Epithelial cell of proximal tubule (primary cell): ENCODE measurements at places on chromosomes 2 and 18.
A peak's percentile ranks its signal among the peaks of the same experiment; 100 is the strongest.

GRCh38 chr2:168207851-168208250 is 39.5 kb downstream of the STK39 start:
- no peak for DNase-seq

- no peak for DNase-seq
Observed at GRCh38 chr2:46520130-46520711, 40.9 kb downstream of the TMEM247 start.

DNA sequence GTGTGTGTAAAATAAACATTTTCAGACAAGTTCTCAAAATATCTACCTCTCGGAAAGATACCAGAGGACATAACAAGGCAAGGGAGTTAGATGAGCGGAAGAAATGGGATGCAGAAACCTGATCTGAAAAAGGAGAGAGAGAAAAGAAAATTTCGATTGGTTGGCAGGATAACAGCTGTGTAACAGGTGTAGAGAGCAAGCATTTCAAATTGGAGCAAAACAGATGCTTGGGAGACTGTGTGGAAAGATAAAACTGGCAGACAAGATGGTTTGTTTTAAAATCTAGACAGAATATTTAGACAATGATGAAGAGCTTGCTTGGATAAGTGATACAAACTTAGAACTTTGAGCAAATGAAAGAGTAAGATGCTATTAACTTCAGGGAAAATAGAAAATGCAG is 20.2 kb downstream of the CHST9 start:
- DNase-seq, result no peak

DNA sequence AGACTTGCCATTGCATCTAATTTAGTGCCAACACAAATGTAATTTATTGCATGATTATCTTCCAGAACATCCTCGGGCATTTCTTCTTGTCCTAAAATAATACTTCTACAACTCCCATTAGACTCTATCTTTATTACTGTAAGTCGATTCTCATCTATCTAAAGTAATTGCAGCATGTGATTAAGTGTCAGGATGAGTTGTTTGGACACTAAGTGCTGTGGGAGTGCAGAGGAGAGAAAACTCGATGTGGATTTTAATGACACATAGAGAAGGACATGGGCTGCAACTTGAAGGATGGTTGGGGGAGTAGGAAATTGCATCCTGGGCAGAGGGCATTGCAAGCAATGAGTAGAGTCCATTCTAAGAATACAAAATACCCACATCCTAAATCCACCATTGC is 33.5 kb downstream of the STAT4 start:
- no peak for DNase-seq

DNA sequence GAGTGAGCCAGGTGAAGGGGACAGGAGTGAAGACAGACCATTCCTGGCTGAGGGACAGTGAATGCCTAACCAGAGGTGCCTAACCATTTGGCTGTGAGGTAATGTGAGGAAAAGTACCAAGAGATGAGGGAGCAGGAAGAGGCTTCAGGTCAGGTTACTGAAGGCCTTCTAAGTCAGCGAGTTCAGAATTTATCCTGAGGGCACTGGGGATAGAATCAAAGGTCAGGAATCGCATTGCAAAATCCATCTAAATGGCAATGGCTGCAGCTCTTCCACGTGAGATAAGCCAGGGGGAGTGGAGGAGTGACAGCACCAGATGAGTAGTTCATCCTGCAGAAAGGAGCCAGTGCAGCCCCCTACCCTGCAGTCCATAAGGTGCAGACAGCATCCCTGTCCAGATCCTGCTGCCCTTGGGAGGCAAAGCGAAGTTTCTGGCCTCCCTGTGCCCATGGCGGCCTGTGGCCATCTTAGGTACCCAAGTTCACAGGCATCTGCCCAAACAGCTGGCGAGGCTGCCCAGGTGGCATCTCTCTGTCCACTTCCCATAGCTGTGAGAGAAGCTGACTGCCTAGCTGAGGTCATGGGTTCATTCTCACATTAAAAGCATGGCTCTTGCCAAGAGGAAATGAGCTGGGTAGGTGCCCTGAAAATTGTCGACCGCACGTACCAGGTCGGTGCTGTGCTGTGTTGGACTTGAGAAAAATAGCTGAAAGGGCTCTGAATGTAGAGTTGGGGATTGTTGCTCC is 49.5 kb downstream of the CYP27C1 start:
- DNase-seq, result no peak

GRCh38 chr2:46387292-46387691 is 90.1 kb downstream of the EPAS1 start:
- DNase-seq, result no peak

- DNase-seq, result no peak
Observed at GRCh38 chr18:49490246-49490762, 3.3 kb upstream of the C18orf32 start.

- no peak for DNase-seq
Observed at GRCh38 chr2:152406119-152406835, 71.3 kb downstream of the FMNL2 start.

DNA sequence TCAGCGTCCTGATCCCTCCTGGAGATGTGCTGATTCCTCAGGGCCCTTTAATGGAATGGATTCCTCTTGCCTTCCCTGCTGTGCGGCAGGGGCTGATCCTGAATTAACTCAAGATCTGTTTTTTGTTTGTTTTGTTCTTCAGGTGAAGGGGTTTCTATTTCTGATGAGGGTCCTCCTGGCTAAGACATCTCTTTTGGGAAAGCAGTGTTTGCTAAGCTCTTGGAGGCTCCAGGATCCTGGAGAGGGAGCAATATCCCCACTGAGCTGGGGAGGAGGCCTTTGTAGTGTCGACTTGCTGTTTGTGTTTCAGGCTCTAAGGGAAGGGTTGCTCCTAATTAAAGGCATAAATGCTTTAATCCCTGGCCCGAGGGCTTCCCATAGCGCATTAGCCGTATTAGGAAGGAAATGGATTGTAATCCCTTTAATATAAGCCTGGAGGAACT is 65.3 kb upstream of the FOXI3 start:
- DNase-seq, result no peak

DNA sequence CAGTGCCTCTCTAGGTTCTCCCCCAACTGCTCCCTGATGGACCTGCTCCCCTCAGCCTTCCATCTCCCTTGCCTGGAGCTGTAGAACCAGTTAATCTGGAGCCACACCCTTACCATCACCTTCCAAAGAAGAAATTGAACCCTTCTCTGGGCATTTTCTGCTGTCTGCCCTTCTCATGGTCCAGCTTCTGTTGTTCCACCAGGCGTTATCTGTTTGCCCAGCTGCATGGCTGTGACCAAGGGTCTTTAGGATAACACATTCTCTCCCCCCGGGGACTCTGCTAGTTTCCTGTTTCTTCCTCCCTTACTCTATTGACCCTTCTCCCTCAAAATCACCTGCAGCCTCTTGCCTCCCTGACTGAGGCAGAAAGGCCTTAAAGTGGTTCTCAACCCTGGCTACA is 3.2 kb upstream of the ANKRD53 start:
- DNase-seq, result no peak

DNA sequence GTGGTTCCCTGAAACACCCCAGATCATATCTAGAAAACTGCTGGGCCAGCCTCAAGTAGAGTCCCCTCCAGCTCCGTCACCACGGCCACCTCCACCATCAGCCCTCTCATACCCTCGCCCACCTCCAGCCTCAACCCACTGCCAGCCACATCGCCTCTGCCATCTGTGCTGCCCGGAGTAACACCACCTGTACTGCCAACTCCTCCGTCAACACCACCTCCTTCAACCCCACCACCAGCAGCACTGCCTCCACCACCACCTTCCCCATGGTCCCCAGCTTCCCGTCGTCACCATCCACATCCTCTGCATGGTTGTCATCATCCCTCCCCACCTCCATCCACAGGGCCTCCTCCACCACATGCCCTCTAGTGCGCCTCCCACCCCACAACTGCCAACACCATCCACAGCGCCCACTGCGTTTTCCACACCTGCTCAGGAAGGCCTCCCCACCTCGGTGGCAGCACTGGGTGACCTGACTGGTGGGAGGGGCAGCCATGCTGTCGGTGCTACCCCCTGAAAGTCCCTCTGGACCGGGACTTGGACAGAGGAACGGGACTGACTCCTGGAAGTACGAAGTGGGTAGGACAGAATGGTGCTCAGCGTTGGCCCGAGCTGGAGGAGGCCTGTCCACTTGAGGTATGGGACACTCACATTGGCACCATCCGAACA is 1.6 kb downstream of the SNED1 start:
- no peak for DNase-seq

- DNase-seq, result no peak
Observed at GRCh38 chr2:160387558-160388262, 105.9 kb downstream of the RBMS1 start.

GRCh38 chr2:75667884-75668283 is 21.3 kb downstream of the MRPL19 start:
- DNase-seq, result peak; percentile 59

- no peak for DNase-seq
Observed at GRCh38 chr2:104872866-104873688, 19.2 kb downstream of the POU3F3 start.

GRCh38 chr2:34578641-34579040 is 979.5 kb upstream of the FAM98A start:
- DNase-seq, result peak; percentile 56

GRCh38 chr18:54720620-54721019 is 107.7 kb upstream of the RAB27B start:
- DNase-seq, result no peak

DNA sequence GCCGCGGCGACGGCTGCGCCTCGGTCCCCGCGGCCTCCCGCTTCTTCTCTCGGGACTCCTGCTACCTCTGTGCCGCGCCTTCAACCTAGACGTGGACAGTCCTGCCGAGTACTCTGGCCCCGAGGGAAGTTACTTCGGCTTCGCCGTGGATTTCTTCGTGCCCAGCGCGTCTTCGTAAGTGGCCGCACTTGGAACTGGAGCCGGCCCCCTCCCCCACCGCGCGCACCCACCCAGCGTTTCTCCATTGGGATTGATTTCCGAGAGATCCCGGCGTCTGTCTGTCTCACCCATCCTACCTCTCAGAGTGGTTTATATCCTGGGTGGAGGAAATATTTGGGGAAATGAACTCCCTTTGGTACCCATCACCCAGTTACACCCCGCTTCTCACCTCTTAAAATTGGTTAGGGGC is 498 bp downstream of the ITGAV start:
- no peak for DNase-seq

DNA sequence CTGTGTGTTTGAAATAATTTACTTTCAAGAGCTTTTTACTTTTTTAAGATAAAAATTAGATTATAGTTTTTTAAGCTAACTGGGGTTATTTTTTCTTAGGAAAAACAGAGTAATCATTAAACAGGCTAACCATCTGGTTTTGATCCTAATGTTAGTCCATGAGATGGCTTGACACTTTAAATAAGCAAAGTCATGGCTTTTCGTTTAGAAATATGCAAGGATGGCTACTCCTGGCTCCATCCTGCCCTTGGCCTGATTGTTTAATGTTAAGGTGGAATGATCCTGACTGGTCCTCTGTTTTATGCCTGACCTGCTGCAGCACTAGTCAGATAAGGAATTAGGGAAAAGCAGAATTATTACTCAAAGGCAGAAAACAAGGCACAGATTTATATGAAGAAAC is 39.7 kb upstream of the PNPT1 start:
- DNase-seq, result no peak

GRCh38 chr2:239025096-239025801 is 177.4 kb downstream of the TWIST2 start:
- DNase-seq, result peak; percentile 12

- no peak for DNase-seq
Observed at GRCh38 chr2:241041589-241042158, 43.3 kb downstream of the SNED1 start.

- no peak for DNase-seq
Observed at GRCh38 chr18:9234528-9234927, 97.9 kb downstream of the ANKRD12 start.

- DNase-seq, result no peak
Observed at GRCh38 chr2:45303417-45304202, 294.4 kb upstream of the SIX2 start.

DNA sequence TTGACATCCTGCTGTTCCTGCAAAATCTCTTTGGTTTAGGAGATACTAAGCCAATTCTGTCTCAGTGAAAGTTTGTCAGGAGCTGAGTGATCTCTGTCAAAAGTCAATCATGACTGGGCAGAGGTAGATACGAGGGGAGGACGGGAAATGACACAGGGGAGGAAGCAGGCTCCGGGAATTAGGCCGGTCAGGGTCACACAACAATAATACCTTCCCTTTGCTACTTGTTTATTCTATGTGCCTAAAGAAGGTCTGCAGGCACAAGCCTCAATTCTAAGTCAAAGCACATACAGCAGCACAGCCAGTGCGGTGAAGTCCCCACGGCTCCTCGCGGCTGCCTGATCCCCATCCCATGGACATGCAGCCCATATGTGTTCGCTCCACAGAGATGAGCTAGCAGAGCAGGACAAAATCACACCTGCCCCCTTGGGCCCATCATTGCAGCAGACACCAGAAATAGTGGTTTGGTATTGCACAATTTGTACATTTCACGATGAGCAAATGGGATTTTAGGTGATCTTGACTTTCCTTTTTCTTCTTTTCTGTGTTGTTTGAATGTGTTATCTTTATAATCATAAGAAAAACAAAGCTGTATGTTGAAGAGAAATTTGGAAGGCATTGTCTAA is 141.4 kb downstream of the VAPA start:
- DNase-seq, result no peak

DNA sequence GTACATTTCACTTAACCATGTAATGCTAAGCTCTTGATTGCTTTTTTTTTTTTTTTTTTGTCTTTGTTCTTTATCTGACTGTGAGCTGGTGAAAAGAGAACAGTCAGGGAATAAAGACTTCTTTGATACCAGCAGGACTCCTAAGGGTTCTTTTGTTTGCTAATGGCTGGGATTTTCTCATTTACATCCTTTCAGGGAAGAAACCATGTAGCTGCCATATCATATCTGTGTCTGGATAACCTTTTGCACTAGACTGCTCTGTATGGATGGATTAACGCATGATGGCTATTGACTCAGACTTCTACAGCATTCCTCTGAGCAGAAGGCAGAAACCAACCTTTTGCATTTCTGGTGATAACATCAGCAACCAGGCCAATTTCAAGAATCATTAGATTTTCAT is 504.0 kb downstream of the LRRTM4 start:
- no peak for DNase-seq

- DNase-seq, result no peak
Observed at GRCh38 chr18:24725644-24726415, 265.4 kb downstream of the HRH4 start.

GRCh38 chr2:194883711-194884110 is 773.3 kb upstream of the SLC39A10 start:
- DNase-seq, result no peak

GRCh38 chr18:46716336-46716735 is 40.5 kb downstream of the ST8SIA5 start:
- no peak for DNase-seq

DNA sequence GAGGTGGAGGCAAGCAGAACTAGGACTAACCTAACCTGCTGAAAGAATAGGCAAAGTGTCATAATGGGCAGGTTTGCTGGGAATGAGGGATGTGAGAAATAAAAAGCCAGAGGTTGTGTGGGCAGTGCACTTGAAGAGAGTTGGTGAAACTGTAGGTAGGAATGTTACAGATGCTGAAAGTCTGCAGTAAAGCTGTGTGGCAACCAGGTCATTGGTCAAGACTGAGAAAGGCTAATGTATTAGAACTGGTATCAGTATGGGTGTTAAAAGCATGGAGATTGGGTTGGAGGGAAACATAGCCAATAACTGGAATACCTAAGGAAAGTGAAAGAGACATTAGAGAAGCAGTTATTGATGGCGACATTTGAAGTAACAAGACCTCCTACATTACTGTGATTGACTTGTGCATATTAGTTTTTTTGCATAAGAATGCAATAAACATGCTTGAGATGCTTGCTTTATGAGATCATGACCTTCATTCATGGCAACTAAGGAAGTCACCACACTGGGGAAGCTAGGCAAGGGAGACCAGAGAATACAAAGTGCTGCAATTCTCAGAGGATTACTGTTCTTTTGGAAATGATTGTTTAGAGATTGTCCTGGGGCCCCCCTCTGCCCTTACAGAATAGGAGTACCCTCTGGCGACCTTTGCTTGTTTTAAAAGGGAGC is 11.8 kb downstream of the GULP1 start:
- DNase-seq, result peak; percentile 82

- DNase-seq, result no peak
Observed at GRCh38 chr2:3527886-3528785, 8.8 kb upstream of the ADI1 start.
